ENCODE measurements at places on chromosomes 5 and 9.

GRCh38 chr5:66987949-66988838, 208.4 kb downstream of the CD180 start:
- H3K36me3 ChIP-seq = no peaks in the 10 kb centered on the region
- DNase-seq = no peak
- no peak overlapping the region for H3K4me3 ChIP-seq
- H3K27me3 ChIP-seq = no peaks in the 10 kb centered on the region

- no peak overlapping the region for H3K4me3 ChIP-seq
- H3K4me1 ChIP-seq = no peaks in the 10 kb centered on the region
- peak; percentile 89 for DNase-seq
- H3K27me3 ChIP-seq = no peaks in the 10 kb centered on the region
- H3K27ac ChIP-seq = no peak overlapping the region
Measured at GRCh38 chr5:126009566-126009965, 413.6 kb upstream of the GRAMD2B start.

- no peak overlapping the region for H3K4me3 ChIP-seq
- H3K4me1 ChIP-seq = no peaks in the 10 kb centered on the region
- no peak for DNase-seq
- no peak overlapping the region for H3K27ac ChIP-seq
- no peaks in the 10 kb centered on the region for H3K27me3 ChIP-seq
Measured at GRCh38 chr9:116081435-116082115, 72.0 kb upstream of the PAPPA start.

- no peaks in the 10 kb centered on the region for H3K4me1 ChIP-seq
- no peaks in the 10 kb centered on the region for H3K36me3 ChIP-seq
- DNase-seq = no peak
- no peak overlapping the region for H3K4me3 ChIP-seq
- H3K27ac ChIP-seq = no peak overlapping the region
Measured at GRCh38 chr5:55338092-55338613, 30.4 kb downstream of the MTREX start.

DNA sequence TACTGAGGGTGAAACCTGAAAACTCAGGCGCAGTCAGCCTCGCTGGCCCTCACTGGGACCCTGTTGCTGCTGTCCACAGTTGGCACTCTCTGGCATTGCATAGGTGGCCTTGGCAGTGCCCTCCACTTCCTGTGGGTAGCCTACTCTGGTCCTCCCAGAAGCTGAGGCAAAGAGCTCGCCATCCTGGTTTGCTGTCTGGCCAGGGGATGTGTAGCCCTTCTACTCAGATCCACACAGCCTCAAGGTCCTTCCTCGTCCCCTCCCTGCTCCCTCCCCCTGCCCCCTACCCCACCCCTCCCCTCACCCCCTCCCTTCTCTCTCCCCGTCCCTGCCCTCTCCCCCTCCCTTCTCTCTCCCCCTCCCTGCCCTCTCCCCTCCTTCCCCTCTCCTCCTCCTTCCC, 176.0 kb downstream of the OLFM1 start:
- no peak overlapping the region for H3K27ac ChIP-seq
- no peaks in the 10 kb centered on the region for H3K36me3 ChIP-seq
- no peak overlapping the region for H3K4me3 ChIP-seq
- DNase-seq = no peak
